ENCODE measurements at places on chromosomes 7 and 10. TPM values are rescaled to one million over a fixed set of nuclear protein-coding genes. Genes with fewer than 3 reads are reported as not detected.

GRCh38 chr7:12949060-12949931 lies 261.9 kb downstream of the ARL4A start:
- no peak overlapping the region for H3K27ac ChIP-seq
- peaks cover 30% of the 10 kb centered on the region for H3K4me1 ChIP-seq
- H3K36me3 ChIP-seq, result no peaks in the 10 kb centered on the region

DNA sequence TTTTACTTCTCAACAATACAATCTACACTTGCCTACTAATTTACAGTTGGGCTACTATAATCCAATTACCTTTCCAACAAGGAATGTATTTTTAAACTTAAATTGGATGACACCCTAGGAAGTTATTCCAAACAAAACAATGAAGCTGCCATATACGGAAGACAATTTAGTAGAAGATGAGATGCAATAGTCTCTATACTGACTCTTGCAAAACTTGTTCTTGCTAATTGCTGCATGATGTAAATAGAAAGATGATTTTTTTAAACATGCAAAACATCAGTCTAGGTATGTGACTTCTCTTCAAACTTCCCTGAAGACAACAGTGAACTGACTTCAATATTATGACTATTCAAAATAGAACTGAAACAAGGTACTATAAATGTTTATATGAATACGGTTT lies 17.6 kb downstream of the NT5C3A start:
- peaks cover 40% of the 10 kb centered on the region for H3K4me1 ChIP-seq
- H3K27me3 ChIP-seq, result no peaks in the 10 kb centered on the region
- no peak for DNase-seq
- H3K4me3 ChIP-seq, result peak overlapping the region; percentile 17

DNA sequence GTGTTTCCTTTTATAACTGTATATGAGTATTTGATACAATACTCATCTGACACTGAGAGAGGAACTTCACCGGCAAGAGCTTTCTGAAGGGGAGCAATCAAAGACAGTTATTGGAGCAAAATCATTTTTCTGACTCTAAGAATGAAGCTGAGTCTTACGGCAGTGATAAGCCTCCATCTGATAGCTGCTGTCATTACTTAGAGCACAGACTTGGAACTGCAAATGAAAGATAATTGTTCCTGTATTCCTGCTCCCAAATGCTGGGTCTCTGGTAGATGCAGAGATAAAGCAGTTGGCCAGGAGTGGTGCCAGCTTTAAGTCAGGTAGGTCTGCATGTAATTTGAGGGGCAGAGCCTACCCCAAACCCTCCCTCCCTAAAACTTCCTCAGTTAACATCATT lies 2.3 kb upstream of the PALS2 start:
- DNase-seq, result no peak
- H3K4me1 ChIP-seq, result peaks cover 14% of the 10 kb centered on the region
- peaks cover 44% of the 10 kb centered on the region for H3K27me3 ChIP-seq
- no peak overlapping the region for H3K27ac ChIP-seq

DNA sequence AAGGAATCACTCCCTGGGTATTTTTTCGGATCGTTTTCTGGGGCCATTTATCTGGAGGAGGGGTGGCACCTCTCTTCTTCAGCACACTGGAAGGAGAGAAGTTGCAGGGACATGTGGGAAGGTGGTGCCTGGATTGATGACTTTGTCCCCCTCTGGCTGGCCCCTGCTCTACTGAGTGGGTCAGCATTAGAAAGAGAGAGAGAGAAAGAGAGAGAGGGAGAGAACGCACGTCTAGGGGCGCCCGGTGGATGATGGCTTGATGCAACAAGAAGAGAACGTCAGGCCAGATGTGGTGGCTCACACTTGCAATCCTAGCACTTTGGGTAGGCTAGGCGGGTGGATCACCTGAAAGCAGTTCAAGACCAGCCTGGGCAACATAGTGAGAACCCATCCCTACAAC lies 5.5 kb upstream of the MUC12 start:
- DNase-seq, result no peak
- H3K4me3 ChIP-seq, result no peak overlapping the region
- no peaks in the 10 kb centered on the region for H3K4me1 ChIP-seq
- no peaks in the 10 kb centered on the region for H3K36me3 ChIP-seq

GRCh38 chr10:97517778-97518300 lies 19.1 kb downstream of the UBTD1 start:
- peak overlapping the region; percentile 18 for H3K4me3 ChIP-seq
- H3K4me1 ChIP-seq, result peaks cover 32% of the 10 kb centered on the region
- DNase-seq, result no peak
- peak overlapping the region; percentile 61 for H3K27ac ChIP-seq
- no peaks in the 10 kb centered on the region for H3K36me3 ChIP-seq

DNA sequence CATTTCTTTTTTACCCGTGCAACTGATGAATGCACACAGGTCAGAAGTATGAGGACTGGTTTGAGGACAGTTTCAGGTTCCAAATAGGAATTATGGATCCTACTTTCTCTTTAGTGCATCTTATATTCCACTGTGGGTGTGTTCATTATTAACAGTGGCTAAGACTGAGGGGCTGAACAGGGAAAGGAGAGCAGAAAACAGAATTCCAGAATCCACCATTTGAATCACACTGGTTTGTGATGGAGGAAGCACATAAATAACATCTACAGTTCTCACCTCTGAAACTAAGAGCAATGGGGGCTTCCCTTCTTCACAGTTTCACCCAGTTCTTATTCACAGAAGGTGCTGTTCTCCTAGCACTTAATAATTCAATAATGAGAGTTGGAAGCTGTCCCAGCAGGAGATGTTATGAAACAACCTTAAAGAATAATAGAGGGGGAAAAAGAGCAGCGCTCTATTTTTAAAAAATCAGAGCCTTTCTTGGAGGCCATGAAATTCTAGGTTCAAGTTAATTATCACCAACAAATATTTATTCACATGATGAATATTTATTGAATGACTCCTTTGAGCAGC lies 205.1 kb downstream of the CREB5 start:
- H3K27ac ChIP-seq, result no peak overlapping the region
- DNase-seq, result no peak
- H3K4me1 ChIP-seq, result peaks cover 11% of the 10 kb centered on the region
- no peaks in the 10 kb centered on the region for H3K27me3 ChIP-seq
- H3K4me3 ChIP-seq, result no peak overlapping the region

DNA sequence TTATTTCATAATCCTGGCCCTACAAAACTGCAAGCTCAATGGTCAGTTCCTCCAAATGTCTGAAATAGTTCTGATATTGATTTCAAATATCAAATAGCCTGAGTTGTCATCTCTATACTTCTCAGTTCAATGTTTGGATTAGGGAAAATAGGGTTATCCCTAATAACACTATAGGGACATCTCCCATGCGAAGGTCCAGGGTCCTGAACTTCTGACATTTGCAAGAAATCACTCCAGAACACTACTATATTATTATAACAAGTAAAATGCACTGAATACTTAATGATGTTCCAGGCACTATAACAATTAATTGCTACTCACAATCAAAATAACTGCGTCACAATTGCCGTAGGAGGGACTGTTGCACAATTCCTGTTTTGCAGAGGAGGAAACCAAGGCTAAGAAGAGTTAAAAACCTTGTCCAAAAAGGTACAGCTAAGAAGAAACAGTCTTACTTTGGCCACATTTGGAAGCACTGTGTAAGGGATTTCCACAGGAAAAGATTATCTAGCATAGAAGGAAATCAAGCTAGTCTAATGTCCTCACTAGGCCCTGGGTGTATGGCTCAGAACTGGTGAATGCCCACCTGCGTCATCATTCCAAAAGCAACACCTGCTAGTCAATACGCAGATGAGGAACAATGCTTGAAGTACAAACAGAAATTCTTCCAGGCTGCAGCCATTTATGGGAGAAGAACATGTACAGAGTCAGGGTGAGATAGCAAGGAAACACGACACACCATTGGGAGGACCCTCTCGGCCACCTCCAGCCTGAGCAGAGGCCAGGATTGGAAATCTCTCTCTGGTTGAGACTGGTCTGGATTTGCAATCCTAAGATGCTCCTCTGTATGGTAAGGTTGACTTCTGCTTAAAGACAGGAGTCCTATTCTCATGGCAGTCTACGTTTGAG lies 48.3 kb downstream of the ABLIM1 start:
- no peak for DNase-seq
- H3K36me3 ChIP-seq, result no peaks in the 10 kb centered on the region
- H3K4me1 ChIP-seq, result peaks cover 15% of the 10 kb centered on the region
- no peak overlapping the region for H3K4me3 ChIP-seq

DNA sequence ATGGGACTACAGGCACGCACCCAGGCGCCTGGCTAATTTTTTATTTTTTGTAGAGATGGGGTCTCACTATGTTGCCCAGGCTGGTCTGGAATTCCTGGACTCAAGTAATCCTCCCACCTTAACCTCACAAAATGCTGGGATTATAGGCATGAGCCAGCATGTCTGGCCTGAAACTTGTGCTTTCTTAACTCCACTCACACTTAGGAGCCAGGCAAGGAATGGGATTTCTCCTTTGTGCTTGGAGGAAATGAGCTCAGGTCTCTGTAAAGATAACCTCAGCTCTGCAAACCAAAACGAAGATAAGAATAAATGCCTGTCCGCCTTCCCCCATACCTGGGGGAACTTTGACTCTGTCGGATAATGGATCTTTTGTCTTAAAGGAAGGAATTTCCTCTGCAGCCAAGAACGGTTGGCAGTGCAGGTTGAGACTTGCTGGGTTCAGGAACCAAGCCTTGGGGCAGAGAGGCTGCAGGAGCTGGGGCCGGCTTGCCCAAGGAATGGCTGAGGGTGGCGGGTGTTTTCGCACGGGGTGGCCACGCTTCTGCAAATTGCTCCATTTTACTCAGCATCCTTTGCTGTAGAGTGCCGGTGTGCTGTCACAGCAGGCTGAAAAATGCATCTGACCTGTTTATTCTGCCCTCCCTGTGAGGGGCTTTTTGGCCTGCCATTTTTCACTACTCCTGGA lies 174.2 kb downstream of the KIAA1217 start:
- no peak for DNase-seq
- H3K4me1 ChIP-seq, result peaks cover 12% of the 10 kb centered on the region
- no peaks in the 10 kb centered on the region for H3K36me3 ChIP-seq
- no peaks in the 10 kb centered on the region for H3K27me3 ChIP-seq
- no peak overlapping the region for H3K4me3 ChIP-seq
- peak overlapping the region; percentile 32 for H3K27ac ChIP-seq

GRCh38 chr10:80463868-80464267 lies 9.8 kb downstream of the TSPAN14 start:
- H3K36me3 ChIP-seq, result no peaks in the 10 kb centered on the region
- H3K27me3 ChIP-seq, result no peaks in the 10 kb centered on the region
- no peak overlapping the region for H3K27ac ChIP-seq
- no peaks in the 10 kb centered on the region for H3K4me1 ChIP-seq
- no peak for DNase-seq

DNA sequence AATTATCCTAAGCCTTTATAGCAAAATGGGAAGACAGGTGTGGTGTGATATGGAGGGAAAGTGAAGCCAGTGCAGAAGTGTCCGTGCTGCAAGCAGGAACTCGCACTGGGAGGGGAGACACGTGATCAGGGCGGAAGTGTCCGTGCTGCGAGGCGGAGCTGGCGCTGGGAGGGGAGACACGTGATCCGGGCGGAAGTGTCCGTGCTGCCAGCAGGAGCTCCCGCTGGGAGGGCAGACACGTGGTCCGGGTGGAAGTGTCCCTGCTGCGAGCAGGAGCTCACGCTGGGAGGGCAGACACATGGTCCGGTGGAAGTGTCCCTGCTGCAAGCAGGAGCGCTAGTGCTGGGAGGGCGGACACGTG lies 40.5 kb upstream of the PRKAR1B start:
- no peak overlapping the region for H3K4me3 ChIP-seq
- H3K4me1 ChIP-seq, result no peaks in the 10 kb centered on the region
- no peak for DNase-seq
- no peaks in the 10 kb centered on the region for H3K27me3 ChIP-seq
- H3K36me3 ChIP-seq, result peaks cover 6% of the 10 kb centered on the region
- H3K27ac ChIP-seq, result no peak overlapping the region

- DNase-seq, result no peak
- H3K4me3 ChIP-seq, result no peak overlapping the region
- H3K36me3 ChIP-seq, result no peaks in the 10 kb centered on the region
- H3K27ac ChIP-seq, result no peak overlapping the region
- H3K27me3 ChIP-seq, result no peaks in the 10 kb centered on the region
- H3K4me1 ChIP-seq, result no peaks in the 10 kb centered on the region
These were observed 4.3 kb downstream of the GPR22 start for GRCh38 chr7:107474104-107474521.

DNA sequence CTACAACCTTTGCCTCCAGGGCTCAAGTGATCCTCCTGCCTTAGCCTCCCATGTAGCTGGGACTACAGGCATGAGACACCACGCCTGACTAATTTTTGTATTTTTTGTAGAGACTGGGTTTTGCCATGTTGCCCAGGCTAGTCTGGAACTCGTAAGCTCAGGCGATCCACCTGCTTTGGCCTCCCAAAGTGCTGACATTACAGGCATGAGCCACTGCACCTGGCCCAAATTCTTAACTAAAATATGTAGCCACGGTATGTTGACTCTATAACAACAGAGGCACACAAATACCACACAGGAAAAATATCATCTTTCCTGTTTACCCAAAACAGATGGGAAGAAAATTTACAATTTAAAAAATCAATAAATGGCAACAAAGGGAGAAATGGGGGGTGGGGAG lies 115.8 kb downstream of the ATE1 start:
- no peaks in the 10 kb centered on the region for H3K4me1 ChIP-seq
- no peak for DNase-seq
- H3K36me3 ChIP-seq, result no peaks in the 10 kb centered on the region

- H3K36me3 ChIP-seq, result no peaks in the 10 kb centered on the region
- H3K4me3 ChIP-seq, result no peak overlapping the region
- 0 out of 2 replicates have a peak, but pooled peaks cover 7% of the 10 kb centered on the region for H3K27me3 ChIP-seq
- no peaks in the 10 kb centered on the region for H3K4me1 ChIP-seq
These were observed 426.9 kb downstream of the CCSER2 start for GRCh38 chr10:84755311-84755710.

- H3K4me3 ChIP-seq, result no peak overlapping the region
- DNase-seq, result no peak
- no peaks in the 10 kb centered on the region for H3K27me3 ChIP-seq
- no peaks in the 10 kb centered on the region for H3K36me3 ChIP-seq
- no peak overlapping the region for H3K27ac ChIP-seq
These were observed 16.1 kb downstream of the PAPOLB start for GRCh38 chr7:4845740-4846142.

GRCh38 chr7:141714571-141714970 lies 6.4 kb downstream of the WEE2 start:
- H3K27ac ChIP-seq, result no peak overlapping the region
- H3K27me3 ChIP-seq, result 0 out of 2 replicates have a peak, but pooled peaks cover 10% of the 10 kb centered on the region
- no peaks in the 10 kb centered on the region for H3K4me1 ChIP-seq
- no peak for DNase-seq
- H3K4me3 ChIP-seq, result no peak overlapping the region

DNA sequence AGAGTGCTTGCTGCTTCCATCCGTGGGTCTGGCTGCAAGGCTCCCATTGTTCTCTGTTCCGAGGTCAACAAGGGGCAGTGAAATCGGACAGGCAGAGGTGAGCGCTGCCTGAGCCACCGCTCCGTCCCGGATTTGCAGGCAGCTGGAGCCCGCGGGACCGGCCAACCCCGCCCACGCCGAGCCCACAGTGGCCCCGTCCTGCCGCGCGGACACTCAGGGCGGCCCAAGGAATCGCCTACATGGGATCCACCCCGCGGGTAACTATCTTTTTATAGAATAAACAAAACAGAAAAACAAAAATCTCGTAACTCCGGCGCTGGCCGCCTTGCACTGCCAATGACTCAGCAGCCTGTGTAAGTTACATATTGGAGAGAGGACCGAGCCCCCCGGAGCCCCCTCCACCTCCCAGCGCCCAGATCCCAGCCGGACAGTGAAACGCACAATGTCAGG lies 1.9 kb downstream of the BNIP3 start:
- H3K27ac ChIP-seq, result peak overlapping the region; percentile 54
- H3K4me3 ChIP-seq, result peak overlapping the region; percentile 92
- peaks cover 7% of the 10 kb centered on the region for H3K36me3 ChIP-seq
- no peaks in the 10 kb centered on the region for H3K27me3 ChIP-seq
- peak; percentile 29 for DNase-seq

ZNF488 gene
- 2.1 TPM for total RNA-seq

LRGUK gene
- 1.0 TPM for total RNA-seq

PRLHR gene
- total RNA-seq, result not detected

EEPD1 gene
- 31.8 TPM for total RNA-seq

ZNF316 gene
- total RNA-seq, result 17.5 TPM

PRKG1 gene
- total RNA-seq, result 6.3 TPM

CC2D2B gene
- total RNA-seq, result not detected

MBL2 gene
- 0.17 TPM for total RNA-seq

Measured in PC-3 (cell line).